ENCODE measurements at places on chromosomes 7 and 10. TPM values are rescaled to one million over a fixed set of nuclear protein-coding genes. Genes with fewer than 3 reads are reported as not detected.

LBX1 gene
- total RNA-seq, result not detected

ADCY1 gene
- 0.33 TPM for total RNA-seq

DNA sequence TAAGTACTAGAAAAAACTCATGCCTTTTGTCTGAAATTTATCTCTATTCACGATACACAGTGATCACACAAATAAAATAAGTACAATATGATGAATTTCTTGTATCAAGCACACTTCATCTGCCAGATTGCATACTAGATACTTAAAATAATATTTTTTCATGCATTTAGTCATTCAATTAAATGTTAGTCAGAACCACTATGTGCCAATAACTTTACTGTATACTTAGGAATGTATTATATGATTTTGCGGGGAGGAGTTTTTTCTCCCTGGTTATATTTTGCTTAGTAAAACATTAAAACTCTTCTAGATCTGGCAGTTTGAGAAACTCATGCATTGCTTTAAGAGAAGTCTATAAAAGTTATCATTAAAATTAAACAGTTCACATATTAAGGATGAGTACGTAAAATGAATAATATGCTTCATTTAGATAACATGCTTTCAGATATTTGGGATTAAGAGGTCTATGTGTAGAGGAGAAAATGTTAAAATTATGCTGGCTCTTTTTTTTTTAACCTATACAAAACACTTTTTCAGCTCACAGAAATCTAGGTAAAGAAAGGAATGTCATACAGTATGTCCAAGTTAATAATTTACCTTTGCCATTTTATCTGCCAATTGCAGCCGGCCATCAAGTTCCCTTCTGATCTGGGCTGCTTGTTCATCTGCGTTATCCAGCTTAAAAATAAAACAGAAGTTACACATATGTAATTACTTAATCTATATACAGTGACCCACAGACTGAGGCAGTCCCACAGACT, 70.1 kb downstream of the RNF133 start:
- no peak for DNase-seq

SFTPA1 gene
- not detected for total RNA-seq

GRCh38 chr10:73962386-73962785, 35.5 kb upstream of the VCL start:
- DNase-seq, result no peak

GRCh38 chr7:52085610-52086009, 769.0 kb upstream of the COBL start:
- no peak for DNase-seq

DNA sequence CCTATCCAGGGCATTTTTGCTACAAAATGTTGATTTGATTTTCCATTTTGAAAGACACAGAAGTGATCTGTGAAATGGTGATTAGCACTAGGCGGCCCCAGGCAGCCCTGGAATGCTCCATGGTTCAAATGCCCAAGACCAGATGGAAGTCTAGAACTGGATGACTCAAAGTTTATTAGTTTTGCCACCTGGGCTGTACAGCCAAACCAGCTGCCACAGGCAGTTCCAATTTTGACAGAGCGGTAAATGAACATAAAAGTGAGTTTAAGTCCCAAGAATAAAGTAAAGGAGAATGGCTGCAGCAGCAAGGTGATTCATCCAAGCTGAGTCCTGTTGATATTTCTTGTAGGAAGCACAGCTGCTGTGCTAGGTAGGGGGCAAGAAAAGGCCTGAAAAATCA, 180.5 kb downstream of the SUGCT start:
- DNase-seq, result no peak

GRCh38 chr7:139317939-139318505, 23.1 kb upstream of the FMC1 start:
- DNase-seq, result no peak

DNA sequence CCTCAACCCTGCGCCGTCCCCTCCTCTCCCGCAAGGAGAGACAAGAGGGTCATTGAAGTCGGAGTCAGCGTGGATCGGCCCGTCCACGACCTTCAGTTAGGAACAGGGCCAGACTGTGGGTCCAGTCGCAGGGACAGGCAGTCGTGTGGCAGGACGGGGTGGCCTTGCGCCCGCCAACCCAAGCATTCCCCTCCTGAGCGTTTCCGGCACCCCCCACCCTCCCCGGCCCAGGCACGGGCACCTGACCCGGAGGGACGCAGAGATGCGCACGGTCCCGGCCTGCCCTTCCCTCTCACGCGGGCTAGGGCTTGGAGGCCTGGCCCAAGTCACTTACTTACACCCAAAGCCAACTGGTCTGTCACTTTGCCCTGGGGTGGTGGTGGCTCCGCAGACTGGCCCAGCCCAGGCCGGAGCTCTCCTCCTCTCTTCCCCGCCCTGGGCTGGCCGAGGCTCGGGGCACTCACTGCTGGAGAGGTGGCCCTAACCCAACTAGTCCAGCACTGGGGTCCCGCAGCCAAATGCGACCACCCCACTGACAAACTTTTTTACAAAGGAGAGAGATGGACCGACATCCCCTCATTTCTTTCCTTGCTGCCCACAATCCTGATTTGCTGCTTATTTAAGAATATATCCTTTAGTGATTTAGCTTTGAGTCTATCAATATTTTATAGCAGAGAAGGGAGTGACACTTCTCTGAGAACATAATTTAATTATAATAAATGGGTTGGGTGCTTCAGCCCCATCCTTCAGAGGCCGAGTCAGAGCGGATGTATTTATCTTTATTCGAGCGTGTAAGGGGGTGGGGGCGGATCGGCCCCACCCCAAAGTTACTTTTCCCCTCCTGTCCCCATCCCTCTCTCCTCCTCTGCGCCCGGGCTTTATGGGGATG, 1.2 kb upstream of the UNCX start:
- DNase-seq, result no peak

DNA sequence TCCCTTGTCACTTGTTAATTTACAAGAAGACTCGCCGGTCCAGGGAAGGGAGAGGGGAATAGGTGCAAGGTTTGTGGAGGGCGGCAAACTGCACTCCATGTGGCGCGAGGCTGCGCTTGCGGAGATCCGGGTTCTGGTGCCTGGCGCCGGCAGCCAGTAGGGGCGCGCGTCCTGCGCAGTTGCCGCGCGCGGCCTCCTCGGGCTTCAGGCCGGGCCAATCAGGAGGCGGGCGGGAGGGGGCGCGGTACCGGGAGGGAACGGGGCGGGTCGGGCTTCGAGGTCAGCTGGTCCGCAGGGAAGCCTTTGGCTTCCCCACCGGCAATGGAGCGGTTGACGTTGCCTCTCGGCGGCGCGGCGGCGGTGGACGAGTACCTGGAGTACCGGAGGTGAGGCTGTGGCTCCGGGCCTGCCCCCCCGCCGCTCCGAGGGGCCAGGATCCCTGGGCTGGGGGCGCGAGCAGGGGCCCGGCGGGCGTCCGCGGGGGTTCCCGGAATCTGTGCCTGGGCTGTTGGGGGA, at the start of gene FAM221A:
Gene FAM221A, plus strand, starts transcription at position 302 of the 516 bp plus-strand sequence. Its CDS starts 20 bp downstream, at position 322.
- DNase-seq, result peak; percentile 89

CD36 gene
- total RNA-seq, result 68.9 TPM

GRCh38 chr7:46218461-46219200, 297.6 kb upstream of the IGFBP3 start:
- no peak for DNase-seq

GRCh38 chr7:143987513-143987912, 12.6 kb upstream of the OR6B1 start:
- no peak for DNase-seq

DNA sequence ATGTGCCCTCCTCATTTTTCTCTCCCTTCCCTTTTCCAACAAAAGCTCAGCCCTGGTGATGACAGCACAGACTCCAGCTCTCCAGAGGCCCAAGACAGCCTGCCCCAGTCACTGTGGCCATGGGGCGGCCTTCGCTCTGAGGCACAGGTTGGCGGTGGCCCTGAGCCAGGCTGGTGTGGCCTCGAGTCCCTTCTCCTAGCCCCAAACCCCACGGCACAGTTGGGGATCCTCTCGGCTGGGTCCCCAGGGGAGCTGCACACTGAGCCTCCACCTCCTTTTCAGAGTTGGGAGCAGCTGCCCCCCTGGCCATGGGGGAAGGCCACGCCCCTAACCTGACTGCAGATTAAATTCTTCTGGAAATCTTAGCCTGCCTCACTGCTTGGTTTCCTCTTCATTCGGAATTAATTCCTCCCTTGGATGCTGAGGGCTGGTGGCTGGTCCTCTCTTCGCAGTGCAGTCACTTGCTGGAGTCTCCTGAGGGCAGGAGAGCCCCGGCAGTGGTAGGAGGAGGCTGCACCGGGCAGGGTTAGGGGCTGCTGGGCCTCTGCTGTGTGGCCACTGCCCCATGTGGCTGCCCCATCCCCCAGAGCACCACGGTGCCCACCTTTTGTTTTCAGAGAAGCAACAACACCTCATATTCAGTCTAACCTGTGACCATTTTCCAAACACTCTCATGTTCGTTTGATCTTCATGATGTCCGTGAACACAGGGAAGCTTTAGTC, 426.6 kb downstream of the DNAJB6 start:
- no peak for DNase-seq

DNA sequence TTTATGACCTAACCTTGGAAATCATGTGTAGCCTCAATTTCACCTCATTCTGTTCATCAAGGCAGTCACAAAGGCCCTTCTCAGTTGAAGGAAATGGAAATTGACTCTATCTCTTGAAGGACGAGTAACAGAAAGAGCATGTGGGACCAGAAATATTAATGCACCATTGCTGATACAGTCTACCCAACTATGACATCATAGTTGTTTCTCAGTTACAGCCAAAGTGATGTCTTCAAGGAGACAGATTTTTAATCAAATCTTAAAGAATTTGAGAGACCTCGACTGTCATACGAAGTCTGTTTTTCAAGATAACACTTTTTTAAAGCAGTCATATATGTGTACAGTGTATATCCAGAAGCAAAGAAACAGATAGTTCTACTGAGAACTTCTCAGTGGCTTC, 335.7 kb upstream of the PHF14 start:
- DNase-seq, result no peak

COL13A1 gene
- 0.17 TPM for total RNA-seq

GRCh38 chr10:1644191-1644711, 93.1 kb downstream of the ADARB2 start:
- no peak for DNase-seq

DNA sequence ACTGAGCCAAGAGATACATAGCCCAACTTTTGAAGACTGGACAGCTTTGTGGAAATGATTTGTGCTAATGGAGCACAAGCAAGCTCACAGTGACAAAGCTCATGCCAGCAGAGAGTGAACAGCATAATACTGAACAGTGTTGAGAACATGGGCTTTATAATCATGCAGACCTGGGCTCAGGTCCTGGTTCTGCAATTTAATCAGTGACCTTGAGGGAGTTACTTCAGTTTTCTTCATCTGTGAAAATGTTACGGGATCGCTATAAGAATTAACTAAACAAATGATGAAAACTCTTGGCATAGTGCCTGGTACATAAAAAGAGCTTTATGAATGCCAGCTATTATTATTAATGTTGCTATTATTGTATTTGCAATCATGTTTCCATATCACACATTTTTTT, 690.5 kb upstream of the LRRN3 start:
- no peak for DNase-seq

GRCh38 chr10:84675060-84675459, 346.7 kb downstream of the CCSER2 start:
- DNase-seq, result no peak

DNA sequence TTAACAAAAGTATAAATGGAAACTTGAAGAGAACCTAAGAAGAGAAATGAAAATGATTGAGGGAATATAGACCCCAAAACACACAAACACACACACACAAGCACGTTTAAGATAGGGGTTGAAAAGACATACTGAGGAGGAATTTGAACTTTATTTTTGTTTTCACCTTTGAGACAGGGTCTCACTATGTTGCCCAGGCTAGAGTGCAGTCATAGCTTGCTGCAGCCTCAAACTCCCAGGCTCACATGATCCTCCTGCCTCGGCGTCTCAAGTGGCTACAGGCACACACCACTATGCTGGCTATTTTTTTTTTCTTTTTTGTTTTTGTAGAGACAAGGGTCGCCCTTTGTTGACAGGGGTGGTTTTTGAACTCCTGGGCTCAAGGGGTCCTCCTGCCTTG, 4.0 kb downstream of the BTRC start:
- DNase-seq, result no peak
